ENCODE measurements at places on chromosomes 13 and 19. TPM values are rescaled to one million over a fixed set of nuclear protein-coding genes. Genes with fewer than 3 reads are reported as not detected.

Gene ZBTB45
- 6.6 TPM for total RNA-seq

Gene LINGO3
- not detected for total RNA-seq

DNA sequence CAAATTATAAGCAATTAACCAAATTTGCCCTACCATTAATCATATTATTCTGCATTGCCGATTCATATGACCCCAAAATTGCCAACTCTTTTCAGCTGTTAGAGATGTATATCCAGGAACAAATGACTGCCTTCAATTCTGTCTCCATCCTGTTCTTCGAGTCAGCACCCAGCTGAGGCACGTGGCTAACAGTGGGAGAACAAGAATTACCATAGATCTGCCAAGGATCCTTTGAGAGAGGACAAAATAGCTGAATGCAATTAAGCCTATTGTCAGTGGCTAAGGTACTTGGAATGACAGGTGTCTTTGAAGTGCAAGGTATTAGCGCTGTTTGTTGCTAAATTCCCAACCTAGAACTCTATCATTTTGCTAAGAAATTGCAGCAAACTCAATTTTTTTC is 426.1 kb downstream of the TSHZ3 start:
- H3K27ac ChIP-seq: no peak overlapping the region
- no peaks in the 10 kb centered on the region for H3K36me3 ChIP-seq
- H3K4me3 ChIP-seq: no peak overlapping the region
- no peak for DNase-seq
- no peaks in the 10 kb centered on the region for H3K4me1 ChIP-seq
- H3K27me3 ChIP-seq: no peaks in the 10 kb centered on the region

- H3K27me3 ChIP-seq: no peaks in the 10 kb centered on the region
- H3K27ac ChIP-seq: no peak overlapping the region
- no peak overlapping the region for H3K4me3 ChIP-seq
- no peaks in the 10 kb centered on the region for H3K36me3 ChIP-seq
- DNase-seq: peak; percentile 23
These were observed 33.7 kb upstream of the ZNF724 start for GRCh38 chr19:23283925-23284324.

DNA sequence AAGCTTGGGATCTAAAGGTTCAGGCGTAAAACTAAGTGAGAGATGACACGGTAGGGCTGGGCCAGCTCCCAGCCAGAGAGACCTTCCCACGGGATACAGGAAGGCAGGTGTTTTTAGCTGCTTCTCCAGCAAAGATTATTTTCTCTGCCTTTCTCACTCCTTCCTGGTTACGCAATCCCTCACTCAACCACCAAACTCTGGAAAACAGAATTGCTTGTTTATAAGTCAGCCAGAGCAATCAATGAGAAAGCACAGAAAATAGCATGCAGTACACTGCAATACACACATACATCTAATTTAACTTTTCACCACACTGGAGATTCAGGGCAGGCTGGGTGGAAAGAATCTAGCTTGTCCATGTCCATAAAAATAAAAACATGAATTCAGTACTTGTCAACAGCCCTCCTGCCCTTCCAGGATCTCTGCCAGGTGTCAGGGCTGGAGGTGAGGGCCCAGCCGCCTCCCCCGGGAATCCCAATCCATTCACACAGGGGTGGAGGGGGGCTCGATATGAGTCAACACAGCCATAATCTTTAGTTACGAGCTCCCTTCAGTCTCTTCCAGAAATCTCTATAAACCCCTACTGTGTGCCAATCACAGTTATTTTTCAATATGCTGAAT is 12.2 kb downstream of the RHPN2 start:
- H3K36me3 ChIP-seq: no peaks in the 10 kb centered on the region
- H3K4me3 ChIP-seq: no peak overlapping the region
- no peaks in the 10 kb centered on the region for H3K27me3 ChIP-seq
- H3K27ac ChIP-seq: peak overlapping the region; percentile 35
- H3K4me1 ChIP-seq: no peaks in the 10 kb centered on the region

Gene TUBA3C
- total RNA-seq: not detected

GRCh38 chr19:49832556-49832955 is 14.5 kb downstream of the MED25 start:
- H3K4me1 ChIP-seq: no peaks in the 10 kb centered on the region
- H3K4me3 ChIP-seq: no peak overlapping the region
- H3K27me3 ChIP-seq: no peaks in the 10 kb centered on the region
- DNase-seq: no peak

Gene LCP1
- total RNA-seq: 17.3 TPM

GRCh38 chr19:12098040-12098439 is 33.5 kb downstream of the ZNF844 start:
- no peaks in the 10 kb centered on the region for H3K36me3 ChIP-seq
- no peak overlapping the region for H3K27ac ChIP-seq
- no peaks in the 10 kb centered on the region for H3K4me1 ChIP-seq

- H3K4me3 ChIP-seq: no peak overlapping the region
- H3K27ac ChIP-seq: no peak overlapping the region
- no peaks in the 10 kb centered on the region for H3K27me3 ChIP-seq
These were observed 569.0 kb upstream of the GPC6 start for GRCh38 chr13:92657565-92657964.

DNA sequence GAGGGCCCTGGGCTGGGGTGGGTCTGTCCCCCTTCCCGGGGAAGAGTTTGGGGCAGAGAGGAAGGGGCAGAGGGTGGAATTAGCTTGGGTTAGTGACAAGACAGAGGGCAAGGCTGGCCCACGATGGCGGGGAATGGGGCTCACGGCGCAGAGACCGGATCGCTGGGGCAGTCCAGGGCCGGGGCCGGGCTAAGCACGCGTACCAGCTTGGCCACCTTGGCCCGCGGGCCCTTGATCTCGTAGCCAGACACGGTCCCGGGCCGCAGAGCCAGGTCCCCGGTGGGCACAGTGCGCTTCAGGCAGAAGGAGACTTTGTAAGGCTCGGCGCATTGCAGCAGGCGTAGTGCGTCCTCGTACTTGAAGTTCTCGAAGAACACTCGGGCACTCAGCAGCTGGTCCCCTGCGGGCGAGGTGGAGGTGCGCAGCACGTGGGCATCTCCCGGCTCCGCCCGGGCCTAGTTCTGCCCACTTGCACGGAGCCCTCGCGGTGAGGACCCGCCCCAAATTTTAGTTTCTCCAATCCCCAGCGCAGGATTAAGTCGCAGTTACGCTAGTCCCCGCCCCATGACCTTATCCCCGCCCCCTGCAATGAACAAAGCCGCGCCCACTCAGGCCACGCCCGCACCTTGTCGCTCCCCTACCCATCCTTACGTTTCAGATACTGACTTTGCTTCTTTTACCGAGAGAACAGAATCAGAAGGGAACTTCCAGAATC is 8.6 kb upstream of the HIPK4 start:
- no peaks in the 10 kb centered on the region for H3K27me3 ChIP-seq
- no peaks in the 10 kb centered on the region for H3K36me3 ChIP-seq
- peak; percentile 45 for DNase-seq

All from uterus (tissue), 4 donors.